ENCODE measurements at places on chromosomes 7 and 10.

GRCh38 chr10:127346604-127347003, 150.2 kb upstream of the INSYN2A start:
- no peak for DNase-seq

- DNase-seq: no peak
Measured at GRCh38 chr10:34916314-34916713, 101.2 kb upstream of the PARD3 start.

GRCh38 chr7:107232568-107233090, 63.8 kb downstream of the HBP1 start:
- peak; percentile 7 for DNase-seq

GRCh38 chr7:2760098-2760889, 72.3 kb downstream of the AMZ1 start:
- no peak for DNase-seq

- DNase-seq: no peak
Measured at GRCh38 chr10:71774916-71775702, 1.8 kb upstream of the VSIR start.

DNA sequence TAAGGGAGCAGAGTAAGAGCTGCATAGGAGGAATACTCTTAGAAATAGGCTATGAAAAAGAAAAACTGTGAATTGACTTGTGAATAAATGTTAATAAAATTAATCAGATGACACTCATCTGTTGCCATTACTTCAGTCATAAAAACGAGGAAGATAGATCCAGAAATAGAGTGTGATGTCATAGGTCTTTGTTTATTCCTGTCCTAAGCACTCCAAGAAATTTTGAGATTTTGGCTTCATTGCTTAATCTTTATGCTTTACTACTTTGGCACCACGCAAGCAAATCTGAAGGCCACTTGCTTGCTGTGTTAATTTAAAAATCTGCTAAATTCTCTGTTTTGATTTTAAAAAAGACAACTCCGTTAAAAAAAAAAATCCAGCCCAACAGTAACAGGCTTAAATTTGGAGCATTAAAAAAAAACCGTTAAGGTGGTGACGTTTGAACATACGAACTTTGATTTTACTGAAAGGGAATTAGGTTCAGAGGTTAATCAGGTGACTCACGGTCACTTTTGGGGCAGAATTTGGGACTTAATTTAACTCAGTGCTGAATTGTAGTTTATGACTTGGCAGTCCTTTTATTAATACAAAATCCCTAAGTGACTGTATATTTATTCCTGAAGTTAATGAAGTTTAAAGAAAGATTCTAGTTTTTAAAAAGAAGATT, 3.4 kb downstream of the IFRD1 start:
- DNase-seq: no peak

DNA sequence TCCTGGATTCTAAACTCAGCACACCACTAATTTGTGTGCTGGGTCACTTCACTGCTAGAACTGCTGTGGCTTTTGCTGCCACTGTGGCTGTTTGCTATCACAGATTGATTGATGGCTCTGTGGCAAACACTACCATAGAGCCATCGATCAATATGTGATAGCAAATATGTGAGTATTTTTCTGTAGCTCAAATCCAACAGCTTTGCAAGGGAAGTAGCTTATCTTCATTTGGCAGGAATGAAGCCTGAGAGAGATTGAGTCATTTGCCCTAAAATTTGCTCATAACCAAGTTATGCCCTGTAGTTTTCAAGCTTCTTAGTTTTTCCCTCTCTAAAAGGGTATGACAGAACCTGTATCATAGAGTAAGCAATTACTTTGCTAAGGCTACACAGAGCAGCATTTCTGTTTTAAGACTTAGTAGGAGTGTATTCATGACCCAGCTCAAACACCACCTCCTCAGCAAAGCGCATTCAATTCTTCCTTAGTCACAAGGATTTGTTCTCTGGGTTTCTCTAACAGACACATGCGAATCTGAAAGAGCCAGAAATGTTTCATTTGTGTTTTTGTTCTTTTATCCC, 43.1 kb downstream of the MINPP1 start:
- DNase-seq: no peak

DNA sequence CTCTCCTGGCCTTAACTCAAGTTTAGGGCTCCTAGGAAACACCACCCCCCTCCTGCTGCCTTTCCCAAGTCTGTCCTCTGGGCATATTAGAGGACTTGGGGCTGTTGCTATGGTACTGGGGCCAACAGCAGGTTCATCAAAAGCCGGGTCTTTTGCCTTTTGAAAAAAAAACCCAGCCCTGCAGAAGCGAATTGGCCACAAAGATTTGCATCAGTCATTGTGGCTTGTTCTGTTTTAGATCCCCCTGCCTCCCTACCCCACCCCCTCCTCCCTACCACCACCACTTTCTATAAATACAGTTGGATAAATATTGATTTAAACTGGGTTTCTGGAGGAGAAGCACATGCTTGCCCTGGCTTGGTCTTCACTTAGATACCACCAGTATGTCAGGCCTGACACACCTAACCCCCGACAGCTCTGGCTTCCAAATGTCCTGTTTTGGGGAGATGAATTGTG, 7.0 kb downstream of the MXI1 start:
- DNase-seq: no peak

DNA sequence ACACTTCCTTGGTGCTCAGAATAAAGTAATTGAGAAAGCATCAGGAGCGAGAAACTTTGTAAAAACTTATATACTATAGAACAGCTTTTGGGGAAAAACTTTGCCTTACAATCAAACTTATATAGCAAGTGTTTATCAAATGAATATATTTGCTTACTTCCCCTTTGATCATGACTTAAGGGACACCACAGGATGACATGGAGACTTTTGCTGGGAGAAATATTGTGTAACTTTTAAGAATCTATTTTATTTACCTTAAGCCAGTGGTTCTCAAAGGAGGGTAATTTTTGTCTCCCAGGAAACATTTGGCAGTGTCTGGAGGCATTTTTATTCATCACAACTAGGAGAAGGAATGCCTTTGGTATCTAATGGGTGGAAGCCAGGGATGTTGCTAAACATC, 173.8 kb upstream of the HABP2 start:
- DNase-seq: no peak

DNA sequence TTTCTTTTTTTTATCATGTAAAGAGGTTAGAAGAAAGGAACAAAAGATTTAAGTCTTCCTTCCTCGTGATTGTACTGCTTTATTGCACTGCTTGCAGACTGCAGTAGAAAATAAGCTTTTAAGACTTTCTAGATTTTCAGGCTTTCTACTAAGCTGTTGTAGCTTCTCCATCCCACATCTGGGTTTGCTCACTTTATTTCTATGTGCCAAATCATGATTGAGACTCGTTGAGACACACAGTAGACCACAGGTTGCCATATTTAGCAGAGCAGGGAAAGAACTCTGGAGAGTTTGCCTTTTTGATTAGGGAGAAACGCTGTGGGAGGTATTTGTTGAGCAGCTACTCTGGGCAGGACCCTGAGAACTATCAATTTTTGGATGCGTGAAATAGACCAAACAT, 89.2 kb upstream of the BTBD16 start:
- DNase-seq: no peak

DNA sequence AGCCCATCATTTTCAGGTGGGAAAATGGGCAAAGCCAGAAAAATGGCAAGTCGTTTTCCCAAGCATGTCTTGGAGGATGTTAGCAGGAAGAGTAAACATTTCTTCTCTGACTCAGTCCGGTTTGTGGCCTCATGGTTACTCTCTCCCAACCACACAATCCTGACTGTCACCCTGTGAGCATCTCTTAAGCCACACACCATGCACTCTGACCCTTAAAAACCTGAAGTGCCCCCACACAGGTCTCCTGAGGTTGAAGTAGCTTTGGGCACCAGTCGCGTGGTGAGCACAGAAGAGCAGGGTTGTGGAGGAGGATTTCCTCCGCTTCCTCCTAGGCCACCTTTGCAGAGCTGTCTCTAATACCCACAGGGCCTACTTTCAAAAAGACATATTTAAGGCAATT, 387.3 kb upstream of the NPVF start:
- DNase-seq: no peak

DNA sequence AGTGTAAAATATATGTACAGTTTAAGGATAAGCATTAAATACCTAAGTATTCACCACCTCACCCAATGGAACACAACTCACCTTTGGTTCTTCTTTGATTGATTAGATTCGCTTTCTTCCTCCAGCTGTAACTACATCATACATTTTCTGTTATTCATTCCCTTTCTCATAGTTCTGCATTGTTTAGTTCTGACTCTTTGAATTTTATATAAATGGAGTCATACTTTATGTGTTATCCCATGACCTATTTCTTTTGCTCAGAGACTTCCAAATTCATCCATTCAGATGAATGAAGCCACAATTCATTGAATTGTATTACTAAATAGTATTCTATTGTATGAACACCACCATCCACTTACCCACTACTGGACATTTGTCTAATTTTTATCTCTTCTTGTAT, 12.3 kb downstream of the THNSL1 start:
- no peak for DNase-seq

DNA sequence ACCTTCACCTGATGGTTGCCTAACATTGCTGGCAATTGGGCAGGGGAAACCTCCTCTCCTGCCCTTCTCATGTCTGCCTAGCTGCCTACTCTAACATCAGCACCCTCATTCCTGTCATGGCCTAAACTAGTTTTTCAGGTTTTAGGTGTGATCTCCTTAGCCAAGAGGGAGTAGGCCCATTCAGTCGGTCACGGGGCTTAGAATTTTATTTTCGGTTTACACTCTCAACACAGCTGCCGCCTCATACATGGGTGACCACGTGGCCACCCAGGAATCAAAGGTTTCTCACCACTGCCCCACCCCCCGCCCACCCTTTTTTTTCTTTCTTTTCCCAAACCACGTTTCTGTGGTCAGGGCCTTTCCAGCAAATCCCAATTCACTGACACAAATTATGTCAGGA, 97.2 kb downstream of the RALA start:
- no peak for DNase-seq

DNA sequence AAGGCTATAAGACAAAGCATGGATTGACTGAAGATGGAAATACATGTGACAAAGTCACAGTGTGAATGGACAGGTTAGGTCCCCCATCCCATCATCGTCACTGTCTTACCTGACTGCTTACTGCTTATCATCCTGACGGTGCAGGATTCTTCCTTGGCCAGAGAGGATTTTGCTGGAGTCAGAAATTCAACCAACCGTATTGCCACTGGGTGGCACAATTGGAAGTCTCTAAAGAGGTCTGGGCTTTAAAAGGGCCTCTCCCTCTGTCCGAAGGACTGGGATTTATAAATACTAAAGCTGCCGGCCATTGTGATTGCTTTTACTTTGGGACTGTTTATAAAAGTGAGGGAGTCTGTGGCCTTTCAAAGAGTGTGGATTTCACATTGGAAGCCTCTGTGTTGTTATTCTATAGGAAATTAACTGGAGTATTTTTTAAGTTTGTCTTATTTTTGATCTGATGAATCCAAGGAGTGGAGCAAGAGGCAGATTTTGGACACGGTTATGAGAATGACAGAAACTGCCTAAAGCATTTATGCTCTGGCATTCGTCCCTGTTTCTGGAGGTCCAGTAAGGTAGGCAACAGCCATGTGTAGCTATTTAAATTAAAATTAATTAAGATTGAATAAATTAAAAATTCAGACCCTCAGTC, 113.3 kb upstream of the CREB5 start:
- DNase-seq: peak; percentile 20

GRCh38 chr10:49187044-49187484, 1.1 kb downstream of the TMEM273 start:
- DNase-seq: no peak

GRCh38 chr10:123995461-123996131, 97.8 kb downstream of the CHST15 start:
- peak; percentile 36 for DNase-seq

GRCh38 chr10:124305984-124306383, 112.7 kb downstream of the OAT start:
- no peak for DNase-seq

DNA sequence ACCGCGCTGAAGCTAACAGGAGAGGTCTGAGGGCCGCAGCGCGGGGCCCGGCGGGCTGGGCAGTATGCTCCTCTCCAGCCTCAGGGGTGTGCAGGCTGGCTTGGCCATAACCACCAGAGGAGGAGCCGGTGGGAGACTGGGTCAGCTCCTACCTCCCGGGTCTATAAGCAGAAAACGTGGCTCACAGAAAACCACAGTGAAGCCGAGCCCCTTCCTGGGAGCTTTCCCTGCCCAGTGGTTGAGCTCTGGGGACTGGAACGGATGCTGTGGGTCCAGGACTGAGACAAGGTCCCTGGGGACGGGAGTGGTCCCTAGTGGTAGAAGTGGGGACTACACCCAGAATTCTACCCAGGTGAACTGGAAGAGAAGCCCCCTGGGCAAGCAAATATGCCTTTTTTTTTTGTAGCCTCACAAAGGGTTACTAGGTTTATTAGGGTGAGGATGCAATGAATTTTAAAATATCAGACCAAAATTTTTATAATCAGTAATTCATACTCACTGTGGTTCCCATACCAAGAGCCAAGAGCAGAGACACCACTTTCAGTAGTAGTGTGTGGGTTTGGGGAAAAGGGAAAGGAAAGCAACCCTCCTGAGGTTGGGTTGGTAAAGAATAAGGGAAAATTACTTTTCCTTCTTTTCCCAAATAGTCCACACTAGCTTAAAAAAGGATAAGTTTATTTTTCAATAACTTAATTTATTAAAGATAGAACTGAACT, 67.9 kb upstream of the PRKCQ start:
- DNase-seq: no peak

DNA sequence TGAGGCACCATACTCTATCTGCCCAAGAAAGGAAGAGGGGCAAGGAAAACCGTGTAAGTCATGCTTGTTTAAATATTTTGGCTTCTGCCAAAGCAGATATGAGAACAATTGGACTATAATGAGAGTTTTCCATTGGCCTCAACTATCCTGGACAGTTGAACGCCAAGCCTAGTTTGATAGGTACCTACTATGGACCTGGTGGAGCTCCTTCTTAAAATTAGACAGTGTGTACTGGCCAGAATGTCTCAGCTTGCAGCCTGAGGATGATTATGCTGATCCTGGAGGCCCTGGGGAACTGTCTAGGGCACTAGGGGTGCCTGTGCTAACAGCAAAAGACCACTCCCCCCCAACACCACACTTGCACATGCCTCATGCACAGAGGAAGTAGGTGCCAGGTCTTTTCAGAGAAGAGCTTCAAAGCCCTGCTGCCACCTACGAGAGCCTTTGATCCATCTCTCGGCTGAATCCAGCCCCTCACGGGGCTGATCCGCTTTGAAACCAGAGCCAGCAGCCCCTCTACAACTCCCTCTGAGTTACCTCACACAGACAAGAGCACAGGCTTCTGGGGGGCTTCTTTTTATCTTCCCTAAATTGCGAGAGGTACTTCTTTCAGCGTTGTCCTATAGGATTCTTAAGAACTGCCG, 473.8 kb upstream of the GALNT17 start:
- no peak for DNase-seq

DNA sequence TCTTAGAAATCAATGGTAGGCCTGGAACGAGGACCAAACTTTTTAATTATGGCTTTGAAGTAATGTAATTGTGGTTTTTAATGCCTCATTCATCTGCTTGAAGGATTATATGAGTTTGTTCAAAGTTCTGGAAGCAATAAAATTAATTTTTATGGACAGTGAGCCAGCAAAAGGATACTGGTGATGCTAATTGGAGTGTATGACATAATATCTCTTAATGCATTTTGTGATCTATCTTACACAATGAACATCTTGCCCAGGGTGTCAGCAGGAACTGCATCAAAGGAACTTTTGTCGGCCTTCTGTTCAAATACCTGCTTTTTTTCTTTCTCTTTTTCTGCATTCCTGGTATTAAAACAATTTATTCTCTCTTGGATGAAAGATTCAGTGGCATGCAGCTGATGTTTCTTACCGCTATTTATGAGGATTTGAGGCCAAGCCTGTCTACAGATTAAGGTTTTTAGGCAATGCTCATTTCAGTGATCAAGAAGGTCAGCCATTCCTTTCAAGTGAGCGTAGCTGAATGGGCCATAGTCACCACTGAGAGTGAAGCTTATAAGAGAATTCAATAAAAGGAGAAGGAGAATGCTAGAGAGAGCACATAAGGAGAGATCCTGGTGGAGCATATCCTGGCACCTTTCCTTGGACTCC, 974.8 kb downstream of the SORCS3 start:
- DNase-seq: no peak

Measured in smooth muscle cell of the brain vasculature (primary cell).